ENCODE measurements at places on chromosomes 4 and X.
A peak's percentile ranks its signal among the peaks of the same experiment; 100 is the strongest.

DNA sequence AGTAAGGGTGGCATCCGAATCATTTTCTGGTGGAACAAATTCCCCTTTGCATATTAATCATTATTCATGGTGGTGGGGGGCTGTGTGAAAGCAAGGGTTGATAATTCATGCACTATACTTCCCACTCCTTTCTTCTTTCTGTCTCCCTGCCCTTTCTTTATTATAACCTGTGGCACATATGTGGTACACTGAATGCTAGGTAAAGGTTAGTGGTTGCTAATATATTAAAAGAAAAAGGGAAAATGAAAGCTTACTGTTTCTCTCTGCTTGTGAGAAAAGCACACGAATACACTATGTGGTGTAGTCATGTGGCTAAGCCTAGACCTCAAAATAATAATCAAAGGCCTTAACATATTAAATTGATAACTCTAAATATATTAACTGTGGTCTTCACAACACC lies 178.4 kb upstream of the RPS6KA3 start:
- H3K27ac ChIP-seq: no peak overlapping the region
- H3K4me3 ChIP-seq: no peak overlapping the region
- H3K27me3 ChIP-seq: no peaks in the 10 kb centered on the region
- no peaks in the 10 kb centered on the region for H3K36me3 ChIP-seq

DNA sequence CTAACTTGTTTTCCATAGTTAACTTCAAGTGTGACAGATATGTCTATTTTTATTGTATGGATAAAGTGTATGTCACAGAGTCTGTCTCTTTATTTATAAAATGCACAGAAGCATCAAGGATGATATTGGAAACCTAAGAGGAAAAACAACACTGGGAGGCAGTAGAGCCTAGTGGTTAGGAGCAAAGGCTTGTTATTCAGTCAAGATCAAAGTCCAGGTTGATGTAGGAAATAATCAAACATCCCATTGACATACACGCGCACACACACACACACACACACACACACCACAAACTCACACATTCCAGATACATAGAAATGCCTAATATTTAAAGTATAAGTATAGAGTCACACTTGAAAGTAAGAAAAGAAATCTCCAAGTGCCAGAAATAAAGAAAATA lies 206.8 kb downstream of the CHRDL1 start:
- 0 out of 2 replicates have a peak, but pooled peaks cover 2% of the 10 kb centered on the region for H3K27me3 ChIP-seq
- H3K4me3 ChIP-seq: no peak overlapping the region
- H3K27ac ChIP-seq: no peak overlapping the region
- DNase-seq: no peak

GRCh38 chrX:15646031-15646430 lies 18.6 kb downstream of the CLTRN start:
- H3K27ac ChIP-seq: no peak overlapping the region
- DNase-seq: no peak
- H3K4me1 ChIP-seq: no peaks in the 10 kb centered on the region
- H3K27me3 ChIP-seq: peaks cover 10% of the 10 kb centered on the region

DNA sequence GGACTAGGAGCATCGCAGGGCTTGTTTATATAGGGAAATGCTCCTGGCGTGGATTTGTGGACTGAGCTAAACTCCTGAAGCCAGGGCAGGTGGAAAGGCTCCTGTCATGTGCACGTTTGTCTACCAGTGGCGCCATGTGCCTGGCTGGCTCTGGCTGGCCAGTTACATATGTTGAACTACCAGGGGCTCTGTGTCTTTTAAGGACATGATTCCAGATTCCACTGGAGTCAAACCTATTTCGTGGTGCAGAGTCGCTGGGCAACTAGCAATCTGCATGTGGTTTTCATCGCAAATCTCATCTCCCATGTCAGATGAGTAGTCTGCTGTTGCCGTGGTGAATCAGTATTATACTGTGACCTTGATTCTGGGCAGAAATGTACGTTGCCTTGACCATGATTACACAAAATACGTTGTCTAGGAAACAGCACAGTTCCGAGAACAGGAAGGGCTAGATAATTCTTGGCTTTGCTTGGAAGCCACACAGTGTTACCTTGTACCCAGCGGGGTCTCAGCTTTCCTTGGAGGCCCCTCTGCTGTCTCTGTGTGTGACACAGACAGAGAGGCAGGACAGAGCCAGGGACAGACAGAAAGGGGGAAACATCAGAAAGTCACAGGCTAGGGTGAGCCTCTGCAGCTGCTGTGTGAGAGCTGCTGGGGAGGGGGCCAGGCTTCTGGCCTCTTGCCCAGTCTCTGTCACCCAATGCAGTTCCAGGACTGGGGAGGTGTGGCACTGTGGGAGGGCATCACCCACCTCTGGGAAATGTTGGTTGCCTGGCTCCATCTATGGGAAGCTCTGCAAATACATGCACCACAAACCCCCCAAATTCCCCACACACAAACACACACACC lies 19.2 kb downstream of the PNMA6E start:
- H3K27ac ChIP-seq: peak overlapping the region; percentile 71
- DNase-seq: peak; percentile 81
- no peaks in the 10 kb centered on the region for H3K36me3 ChIP-seq
- peaks cover 2% of the 10 kb centered on the region for H3K4me1 ChIP-seq

DNA sequence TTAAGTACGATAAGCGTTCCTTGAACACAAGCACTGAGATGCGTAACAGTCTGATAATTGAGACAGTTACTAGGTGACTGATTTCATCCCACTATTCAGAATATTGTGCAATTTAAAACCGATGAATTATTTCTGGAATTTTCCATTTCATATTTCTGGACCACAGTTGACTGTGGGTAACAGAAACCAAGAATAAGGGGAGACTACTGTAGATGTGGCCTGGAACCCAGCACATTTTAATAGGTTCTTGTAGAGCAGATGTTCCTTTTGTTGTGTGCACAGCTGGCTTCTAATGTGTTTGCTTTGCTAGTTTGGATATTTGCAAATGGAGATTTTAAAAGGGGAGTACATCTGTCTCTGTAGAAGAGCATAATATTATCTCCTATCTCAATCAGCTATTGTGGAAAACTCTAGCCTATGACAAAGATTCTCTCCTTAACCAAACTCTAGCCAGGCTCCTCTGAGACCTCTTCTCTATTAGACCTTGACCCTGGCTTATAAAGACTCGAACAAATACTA lies 16.4 kb downstream of the NAAA start:
- H3K4me3 ChIP-seq: no peak overlapping the region
- no peak for DNase-seq
- peaks cover 2% of the 10 kb centered on the region for H3K36me3 ChIP-seq

DNA sequence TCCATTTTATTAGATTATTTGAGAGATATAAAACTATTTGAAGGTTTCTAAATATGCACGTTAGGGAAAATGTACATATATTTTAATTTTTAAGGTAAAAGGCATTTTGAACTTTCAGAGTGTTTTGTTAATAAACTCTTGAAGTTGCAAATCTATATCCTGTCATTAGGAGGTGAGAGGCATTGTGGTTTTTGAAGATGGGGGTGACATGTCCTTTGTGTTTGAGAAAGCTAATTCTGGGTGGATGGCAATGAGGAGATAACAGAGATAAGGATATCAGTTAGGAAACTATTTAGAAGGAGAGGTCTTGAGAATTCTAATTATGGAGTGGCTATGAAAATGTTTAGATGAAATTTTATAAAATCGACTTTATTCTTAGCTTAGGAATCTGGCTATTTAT lies 6.1 kb downstream of the STIM2 start:
- no peaks in the 10 kb centered on the region for H3K4me1 ChIP-seq
- no peak overlapping the region for H3K27ac ChIP-seq
- DNase-seq: no peak
- no peak overlapping the region for H3K4me3 ChIP-seq
- H3K36me3 ChIP-seq: no peaks in the 10 kb centered on the region

GRCh38 chr4:80434238-80434637 lies 98.7 kb downstream of the CFAP299 start:
- no peaks in the 10 kb centered on the region for H3K27me3 ChIP-seq
- no peak overlapping the region for H3K27ac ChIP-seq
- peaks cover under 1% of the 10 kb centered on the region for H3K4me1 ChIP-seq
- peak; percentile 95 for DNase-seq
- no peaks in the 10 kb centered on the region for H3K36me3 ChIP-seq
- no peak overlapping the region for H3K4me3 ChIP-seq

GRCh38 chrX:2540426-2540947 lies 39.7 kb upstream of the DHRSX start:
- no peak overlapping the region for H3K27ac ChIP-seq
- peaks cover 5% of the 10 kb centered on the region for H3K27me3 ChIP-seq
- no peak for DNase-seq
- H3K36me3 ChIP-seq: no peaks in the 10 kb centered on the region
- H3K4me3 ChIP-seq: no peak overlapping the region
- H3K4me1 ChIP-seq: no peaks in the 10 kb centered on the region

DNA sequence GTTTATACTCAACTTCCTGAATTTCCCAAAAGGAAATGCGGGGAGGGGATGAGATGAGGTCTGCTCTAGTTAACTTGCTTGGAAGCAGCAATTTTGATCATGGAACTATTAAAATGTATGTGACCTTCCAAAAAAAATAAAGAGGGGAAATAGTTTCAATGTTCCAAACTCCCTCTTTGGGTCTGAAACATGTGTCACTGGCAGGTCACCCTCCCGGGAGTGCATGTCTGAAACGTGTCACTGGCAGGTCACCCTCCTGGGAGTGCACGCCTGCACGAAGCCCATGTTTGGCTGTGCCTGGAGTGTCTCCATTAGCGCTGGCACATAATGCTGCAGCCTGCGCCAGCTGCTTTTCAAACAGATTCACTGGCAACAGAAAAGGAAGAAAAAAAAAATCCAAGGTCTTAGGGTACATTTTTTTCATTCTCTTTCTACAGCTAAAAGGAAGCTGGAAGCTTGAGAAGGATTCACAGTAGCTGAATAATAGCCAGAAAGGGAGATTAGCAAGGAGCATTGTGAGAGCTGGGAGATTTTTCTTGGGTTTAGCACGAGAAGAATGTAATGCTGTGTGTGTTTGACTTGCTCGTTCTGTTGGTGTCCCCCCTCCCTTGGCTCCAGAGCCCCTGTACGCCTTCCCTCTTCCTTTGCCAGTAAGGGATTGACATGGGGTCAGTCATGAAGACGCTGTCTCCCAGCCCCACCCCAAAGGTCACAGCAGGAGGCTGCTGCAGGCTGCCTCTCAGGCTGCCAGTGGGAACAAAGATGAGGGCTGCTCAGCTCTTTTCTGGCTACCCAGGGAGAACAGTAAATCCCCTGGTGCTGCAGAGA lies 39.2 kb upstream of the TLR3 start:
- no peak overlapping the region for H3K4me3 ChIP-seq
- H3K27me3 ChIP-seq: peaks cover 26% of the 10 kb centered on the region
- no peak overlapping the region for H3K27ac ChIP-seq
- peak; percentile 5 for DNase-seq
- no peaks in the 10 kb centered on the region for H3K36me3 ChIP-seq

DNA sequence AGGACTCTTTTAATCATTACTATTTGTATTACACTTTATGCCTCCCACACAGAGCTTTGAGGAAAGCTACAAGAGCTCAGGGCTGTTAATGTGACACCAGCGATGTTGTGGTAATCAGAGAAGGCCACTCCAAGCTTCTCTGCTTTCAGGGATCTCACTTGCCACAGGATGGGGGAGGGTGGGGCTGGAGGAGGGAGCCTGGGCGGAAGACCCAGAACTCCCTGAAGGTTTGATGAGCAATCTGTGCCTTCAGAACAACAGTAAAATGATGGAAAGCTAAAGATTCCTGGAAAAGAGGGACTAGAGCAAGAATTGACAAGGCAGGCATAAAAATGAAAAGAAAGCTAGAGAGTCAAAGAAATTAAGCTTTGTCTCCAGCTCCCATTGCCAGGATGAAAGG lies 75.6 kb downstream of the MAML3 start:
- H3K27me3 ChIP-seq: no peaks in the 10 kb centered on the region
- H3K36me3 ChIP-seq: no peaks in the 10 kb centered on the region
- peak overlapping the region; percentile 50 for H3K27ac ChIP-seq
- peaks cover 25% of the 10 kb centered on the region for H3K4me1 ChIP-seq
- H3K4me3 ChIP-seq: no peak overlapping the region
